ENCODE measurements at places on chromosomes 7 and 10. TPM values are rescaled to one million over a fixed set of nuclear protein-coding genes. Genes with fewer than 3 reads are reported as not detected.

Gene FZD1
- 36.0 TPM for total RNA-seq

Gene NOS3
- 15.8 TPM for total RNA-seq

Gene NACAD
- 3.0 TPM for total RNA-seq

- DNase-seq = no peak
- no peaks in the 10 kb centered on the region for H3K36me3 ChIP-seq
- H3K4me1 ChIP-seq = no peaks in the 10 kb centered on the region
- H3K27ac ChIP-seq = no peak overlapping the region
- H3K27me3 ChIP-seq = no peaks in the 10 kb centered on the region
- H3K4me3 ChIP-seq = no peak overlapping the region
Measured at GRCh38 chr7:79653136-79653631, 199.7 kb upstream of the MAGI2 start.

DNA sequence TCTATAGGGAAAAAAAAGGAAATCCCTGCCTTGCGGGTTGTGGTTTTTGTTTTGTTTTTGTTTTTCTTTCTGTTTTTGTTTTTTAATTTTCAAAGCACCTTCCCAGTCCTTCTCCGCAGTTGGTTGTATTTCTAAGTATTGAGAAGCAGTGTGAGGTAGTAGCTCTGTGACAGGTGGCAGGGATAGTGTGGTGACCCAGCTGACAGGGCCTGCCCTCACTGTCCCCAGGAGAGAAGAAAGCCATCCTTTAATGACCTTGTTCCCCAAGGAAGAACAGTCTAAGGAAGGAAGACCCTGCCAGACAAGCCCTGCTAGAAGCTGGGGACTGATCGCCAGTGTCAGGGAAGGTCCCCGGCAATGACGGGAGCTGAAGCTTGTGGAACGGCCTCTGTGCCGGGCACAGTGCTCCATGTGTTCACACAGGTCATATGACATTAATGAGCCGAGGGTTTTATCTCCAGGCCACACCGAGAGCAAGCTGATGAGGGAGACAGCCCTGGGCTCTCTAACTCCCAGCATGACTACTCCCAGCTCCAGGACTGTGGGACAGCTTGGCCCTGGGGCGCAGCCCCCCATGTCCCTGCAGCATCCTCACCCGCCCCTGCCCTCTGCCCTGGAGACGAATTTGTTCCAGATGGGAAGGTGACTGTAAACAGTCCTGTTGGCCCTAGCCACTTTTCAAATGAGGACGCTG is 69.0 kb upstream of the LRRC18 start:
- H3K4me3 ChIP-seq = no peak overlapping the region
- peaks cover 36% of the 10 kb centered on the region for H3K4me1 ChIP-seq
- H3K27me3 ChIP-seq = no peaks in the 10 kb centered on the region
- H3K27ac ChIP-seq = peak overlapping the region; percentile 89
- no peak for DNase-seq
- no peaks in the 10 kb centered on the region for H3K36me3 ChIP-seq

GRCh38 chr10:51643734-51644133 is 55.7 kb downstream of the CSTF2T start:
- H3K36me3 ChIP-seq = no peaks in the 10 kb centered on the region
- no peak overlapping the region for H3K27ac ChIP-seq
- no peaks in the 10 kb centered on the region for H3K4me1 ChIP-seq
- no peaks in the 10 kb centered on the region for H3K27me3 ChIP-seq
- no peak overlapping the region for H3K4me3 ChIP-seq

- H3K4me1 ChIP-seq = no peaks in the 10 kb centered on the region
Measured at GRCh38 chr7:77524731-77525130, 12.4 kb upstream of the PTPN12 start.

Measured in heart right ventricle (tissue), 16 donors.